ENCODE measurements at places on chromosomes 2 and 18.

GRCh38 chr2:2280483-2280882 lies 50.6 kb downstream of the MYT1L start:
- no peak for DNase-seq

DNA sequence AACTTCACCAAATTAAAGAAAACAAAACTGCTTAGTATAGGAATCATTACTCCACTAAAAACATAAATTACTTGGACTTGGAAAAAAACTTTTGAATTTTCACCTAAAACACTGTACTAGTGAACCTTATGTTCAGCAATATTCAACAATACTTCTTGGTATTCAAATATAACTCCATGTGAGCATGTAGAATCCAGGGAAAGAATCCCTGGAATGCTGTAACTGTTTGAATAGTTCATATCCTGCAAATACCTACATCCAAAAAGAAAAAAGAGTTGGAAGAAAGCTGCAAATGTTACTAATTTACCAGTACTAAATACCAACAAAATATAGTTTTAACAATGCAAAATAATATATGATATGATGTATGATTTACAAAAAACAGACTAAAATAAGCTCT lies 65.4 kb downstream of the IKZF2 start:
- DNase-seq = no peak

DNA sequence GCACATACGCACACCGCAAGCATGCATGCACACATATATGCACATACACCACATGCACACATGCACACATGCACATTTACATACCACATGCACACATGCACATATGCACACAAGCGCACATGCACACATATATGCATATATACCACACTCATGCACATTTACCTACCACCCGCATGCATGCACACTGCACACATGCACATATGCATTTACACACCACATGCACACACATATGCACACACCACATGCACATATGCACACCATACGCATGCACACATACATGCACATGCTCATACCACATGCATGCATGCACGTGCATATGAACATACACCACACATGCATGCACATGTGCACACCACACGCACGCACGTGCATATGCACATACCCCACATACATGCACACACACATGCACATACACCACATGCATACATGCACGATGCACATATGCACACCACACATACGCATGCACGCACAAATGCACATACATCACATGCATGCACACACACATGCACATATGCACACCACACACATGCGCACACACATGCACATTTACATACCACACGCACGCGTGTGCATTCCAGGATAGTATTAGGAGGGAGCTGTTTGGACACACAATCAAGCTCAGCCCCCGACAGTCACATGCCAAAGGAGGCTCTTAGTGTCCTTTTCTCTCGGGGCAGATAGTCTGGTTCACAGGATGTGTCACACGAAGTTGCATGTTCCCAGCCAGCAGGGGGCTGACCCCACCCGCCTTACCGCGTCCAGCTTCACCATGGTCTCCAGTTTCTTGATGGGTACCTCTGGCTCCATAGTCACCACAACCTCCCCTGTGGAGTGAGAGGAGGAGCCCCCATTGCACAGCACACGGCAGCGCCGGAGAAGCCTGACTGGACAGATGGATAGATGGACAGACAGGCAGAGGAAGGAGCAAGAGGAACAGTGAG lies 5.9 kb downstream of the OTOF start:
- no peak for DNase-seq

DNA sequence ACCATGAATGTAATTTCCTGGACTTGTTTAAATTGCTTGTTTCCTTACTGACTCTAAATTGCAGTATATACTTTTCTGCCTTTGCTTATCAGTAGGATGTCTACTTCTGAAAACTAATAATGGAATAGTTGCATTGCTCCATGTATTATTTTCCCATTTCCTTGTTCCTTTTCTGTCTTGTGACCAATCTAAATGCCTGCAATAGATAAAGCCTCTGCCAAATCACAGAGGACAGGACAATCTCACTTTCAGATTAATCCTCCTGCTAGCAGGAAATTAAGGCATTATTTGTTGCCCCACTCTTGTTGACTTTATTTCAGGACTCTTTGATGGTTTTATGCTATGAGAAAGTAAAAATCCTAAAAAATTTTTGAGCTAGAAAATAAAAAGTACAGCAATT lies 4.7 kb upstream of the ESCO1 start:
- no peak for DNase-seq

DNA sequence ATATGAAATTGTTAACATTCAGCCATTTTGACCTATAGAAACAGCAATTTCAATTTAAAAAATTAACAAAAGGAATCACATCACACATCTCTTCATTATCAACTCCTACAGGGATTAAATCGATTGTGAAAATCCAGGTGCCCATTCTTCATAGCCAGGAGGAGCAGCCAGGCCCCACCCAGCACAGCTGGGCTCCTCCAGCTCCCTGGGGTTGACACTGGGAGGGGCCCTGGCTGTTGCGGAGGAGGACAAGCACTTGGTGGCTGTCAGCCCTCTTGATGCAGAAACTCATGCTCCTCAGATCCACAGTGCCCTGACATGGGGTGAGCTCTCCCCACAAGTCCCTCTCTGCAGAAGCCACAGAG lies 99.8 kb downstream of the FAM210A start:
- DNase-seq = no peak

- DNase-seq = no peak
Observed at GRCh38 chr2:53314718-53315117, 452.9 kb upstream of the CHAC2 start.

GRCh38 chr2:191713837-191714236 lies 35.9 kb downstream of the NABP1 start:
- DNase-seq = no peak
